Omental fat pad (tissue), 4 donors: ENCODE measurements at places on chromosomes 11 and 22. TPM values are rescaled to one million over a fixed set of nuclear protein-coding genes. Genes with fewer than 3 reads are reported as not detected.

GRCh38 chr11:128728767-128729587 is 35.1 kb downstream of the FLI1 start:
- DNase-seq, result no peak

DNA sequence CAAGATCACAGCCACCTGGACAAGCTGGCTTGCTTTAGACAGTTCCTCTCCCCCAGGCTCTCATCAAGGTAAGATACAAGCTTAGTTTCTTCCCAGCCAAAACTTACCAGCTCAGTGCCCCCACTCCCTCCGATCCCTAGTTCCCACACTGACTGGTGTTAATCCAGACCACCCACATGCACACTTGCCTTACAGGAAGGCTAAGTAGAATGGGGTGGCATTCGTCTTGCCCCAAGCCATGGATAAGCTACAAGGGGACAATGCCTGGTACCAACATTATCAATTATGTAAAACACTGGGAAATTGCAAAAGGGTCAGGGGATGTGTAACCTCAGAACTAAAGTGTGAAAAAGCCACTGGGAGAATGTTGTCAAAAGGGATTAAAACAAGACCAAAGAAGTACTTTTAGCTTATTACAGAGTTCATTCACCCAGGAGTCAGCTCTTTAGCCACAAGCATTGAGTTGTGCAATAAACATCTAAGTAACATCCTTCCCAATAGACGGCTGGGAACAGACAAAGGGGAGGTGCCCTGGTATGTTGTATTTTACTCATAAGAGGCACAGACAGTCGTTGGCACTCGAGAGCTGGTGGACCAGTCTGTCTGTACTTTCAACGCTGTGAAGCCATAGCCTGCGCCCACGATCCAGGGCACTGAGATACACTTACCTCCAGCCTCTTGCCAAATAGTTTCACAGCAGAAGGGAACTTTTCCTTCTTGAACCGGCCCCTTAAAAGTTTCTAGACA is 1.1 kb downstream of the DHCR7 start:
- DNase-seq, result peak; percentile 53

DNA sequence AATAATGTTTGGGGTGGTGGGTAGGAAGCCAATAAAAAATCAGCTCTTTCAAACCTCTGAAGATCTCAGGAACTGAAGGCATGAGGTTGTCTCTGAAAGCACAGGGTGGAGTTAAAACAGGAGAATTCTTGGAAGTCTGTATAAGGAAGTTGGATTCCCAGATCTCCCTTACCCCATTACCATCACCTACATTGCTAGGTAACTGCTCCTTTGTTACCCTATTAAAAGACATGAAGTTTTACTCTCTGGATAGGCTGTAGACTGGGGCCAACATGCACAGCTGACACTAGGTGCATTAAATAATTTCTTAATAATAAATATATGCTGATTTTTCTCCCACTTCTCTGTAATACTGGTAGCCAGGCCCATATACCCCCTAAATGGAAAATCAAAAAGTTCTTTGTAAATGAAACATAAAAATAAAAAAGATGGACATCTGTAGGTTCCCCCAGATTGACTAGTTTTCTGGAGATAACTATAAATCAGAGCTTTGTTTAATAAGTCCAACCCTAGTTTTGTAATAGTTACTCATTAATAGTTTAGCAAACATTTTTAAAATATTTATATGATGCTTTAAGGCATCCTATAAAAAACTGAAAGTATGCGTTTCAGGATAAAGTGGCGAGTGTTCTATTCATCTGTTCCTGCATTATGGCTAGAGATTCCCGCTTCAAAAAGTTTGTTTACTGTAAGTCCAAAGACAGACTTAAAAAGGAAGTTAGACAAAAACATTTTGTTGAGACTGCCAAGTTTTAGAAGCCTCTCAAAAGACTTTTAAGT is 63.8 kb downstream of the KIF18A start:
- no peak for DNase-seq

DNA sequence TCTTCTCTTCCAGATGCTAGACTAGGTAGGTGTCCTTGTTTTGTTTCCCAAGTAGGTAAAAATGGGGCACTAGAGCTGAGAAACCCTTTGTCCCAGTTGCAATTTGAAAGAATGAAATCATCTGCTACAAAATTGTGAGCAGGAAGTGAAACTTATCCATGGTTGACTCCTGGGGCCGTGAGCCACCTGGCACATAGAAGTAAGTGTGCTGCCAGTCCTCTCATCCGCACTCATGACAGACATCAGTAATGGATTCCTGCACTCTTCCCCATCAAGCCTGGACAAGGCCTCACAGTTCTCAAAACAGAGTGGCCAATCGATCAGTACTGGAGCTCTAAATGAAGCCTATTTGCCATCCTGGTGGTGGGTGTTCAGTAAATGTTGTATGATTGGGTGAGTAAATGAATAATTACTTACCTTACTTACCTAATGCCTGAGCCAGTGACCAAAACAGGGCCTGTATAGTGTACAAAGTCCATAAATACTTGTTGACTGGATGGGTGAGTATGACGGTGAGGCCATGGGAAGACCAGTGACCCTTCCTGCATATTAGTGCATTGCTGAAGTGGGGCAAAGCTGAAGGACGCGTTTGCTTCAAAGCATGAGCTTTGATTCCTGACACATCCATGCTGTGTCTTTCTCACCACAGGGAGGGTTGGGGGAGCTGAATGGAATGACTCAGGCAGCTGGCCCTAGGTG is 68.9 kb upstream of the HEPHL1 start:
- no peak for DNase-seq

- DNase-seq, result no peak
These were observed 356.5 kb downstream of the INSC start for GRCh38 chr11:15471048-15471894.

GRCh38 chr22:45444168-45444567 is 30.7 kb downstream of the RIBC2 start:
- no peak for DNase-seq

PISD gene
- total RNA-seq, result 117 TPM

SCYL1 gene
- total RNA-seq, result 80.4 TPM

C22orf42 gene
- not detected for total RNA-seq
